ENCODE measurements at places on chromosomes 4 and X.

DNA sequence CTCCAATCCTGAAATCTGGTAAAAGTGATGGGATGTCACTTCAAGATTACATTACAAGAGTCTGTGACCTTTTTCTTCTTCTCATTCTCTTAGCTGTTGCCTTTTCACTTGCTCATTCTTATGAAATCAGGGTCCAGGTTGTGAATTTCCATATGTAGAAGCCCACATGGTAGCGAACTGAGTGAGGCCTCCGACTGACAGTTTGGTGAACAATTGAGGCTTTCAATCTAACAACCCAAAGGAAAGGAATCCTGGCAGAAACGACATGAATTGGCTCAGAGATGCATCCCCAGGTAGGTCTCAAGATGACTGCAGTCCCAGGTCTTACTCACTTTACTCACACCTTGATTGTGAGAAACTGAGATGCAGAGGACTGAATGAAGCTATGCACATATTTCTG, 203.4 kb upstream of the FAT4 start:
- DNase-seq, result no peak

DNA sequence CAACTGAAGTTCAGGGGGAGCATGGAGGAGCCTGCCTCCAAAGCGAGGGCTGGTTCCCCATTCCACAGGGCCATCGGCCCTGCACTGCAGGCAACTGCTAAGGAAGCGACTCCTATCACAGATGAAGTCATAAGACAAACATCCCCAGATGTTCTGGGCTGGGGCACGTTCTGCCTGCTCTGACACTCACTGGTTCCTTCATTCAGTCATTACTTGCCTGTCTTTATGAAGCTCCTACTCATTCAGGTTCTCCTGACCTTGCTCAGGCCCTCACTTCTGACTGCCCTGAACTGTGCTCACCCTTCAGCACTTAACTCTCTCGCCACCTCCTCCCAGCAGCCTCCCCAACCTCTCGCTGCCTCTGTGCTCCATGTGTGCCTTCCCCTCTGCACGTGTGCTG, 2.5 kb upstream of the SLC2A9 start:
- no peak for DNase-seq

- DNase-seq, result no peak
These were observed at the start of gene RNF175 for GRCh38 chr4:153759407-153760316. Gene RNF175 (minus strand): TSS chr4:153760024. CDS start chr4:153759862, 162 bp downstream.

DNA sequence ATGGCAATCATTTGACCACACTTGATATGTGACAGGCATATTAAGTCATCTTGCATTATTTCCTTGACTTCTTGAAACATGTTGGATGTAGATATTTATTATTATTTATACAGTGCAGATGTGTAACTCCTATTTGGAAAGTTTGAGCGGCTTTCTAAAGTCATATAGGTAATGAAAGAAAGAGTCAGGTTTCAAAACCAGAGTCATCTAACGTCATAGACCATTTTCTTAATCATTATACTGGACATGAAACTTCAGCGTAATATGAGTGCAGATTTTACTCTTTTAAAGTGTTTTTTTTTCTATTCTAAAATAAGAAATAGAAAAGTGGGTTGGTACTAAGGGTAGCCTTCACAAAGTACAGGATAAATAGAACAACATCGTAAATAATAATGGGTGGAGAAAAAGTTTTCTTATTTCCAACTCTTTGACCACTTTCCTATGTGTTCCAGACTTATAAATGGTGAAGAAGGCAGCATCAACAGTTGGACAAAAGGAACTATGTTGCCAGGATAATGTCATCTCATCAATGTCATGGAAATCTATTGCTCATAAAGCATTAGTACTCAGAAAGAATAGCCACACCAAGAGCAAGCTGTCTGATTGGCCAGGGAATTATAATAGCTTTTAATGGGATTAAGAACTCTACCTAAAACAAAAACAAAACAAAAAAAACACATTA, 108.0 kb upstream of the PCDH18 start:
- DNase-seq, result no peak

DNA sequence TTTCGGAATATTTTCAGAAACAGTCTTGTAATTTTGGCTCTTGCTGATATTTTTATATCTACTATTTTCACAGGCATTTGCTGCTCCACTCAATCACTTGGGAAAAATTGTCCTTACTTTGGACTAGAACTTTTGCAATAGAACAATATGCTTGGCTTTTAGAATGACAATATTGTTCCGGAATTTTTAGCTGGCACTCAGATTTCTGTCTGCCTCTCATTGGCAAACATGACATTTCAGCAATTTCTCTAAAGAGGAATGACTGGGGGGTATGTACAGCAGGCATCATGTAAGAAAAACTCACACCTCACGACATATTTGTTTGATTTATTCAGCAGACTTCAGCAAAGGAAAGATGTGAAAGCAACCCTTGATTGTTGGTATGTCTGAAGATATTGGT, 243.6 kb upstream of the GPRIN3 start:
- DNase-seq, result no peak

- no peak for DNase-seq
These were observed 481.8 kb downstream of the GRXCR1 start for GRCh38 chr4:43374216-43374751.

- DNase-seq, result no peak
These were observed 122.5 kb upstream of the TRIM2 start for GRCh38 chr4:153081693-153082092.

DNA sequence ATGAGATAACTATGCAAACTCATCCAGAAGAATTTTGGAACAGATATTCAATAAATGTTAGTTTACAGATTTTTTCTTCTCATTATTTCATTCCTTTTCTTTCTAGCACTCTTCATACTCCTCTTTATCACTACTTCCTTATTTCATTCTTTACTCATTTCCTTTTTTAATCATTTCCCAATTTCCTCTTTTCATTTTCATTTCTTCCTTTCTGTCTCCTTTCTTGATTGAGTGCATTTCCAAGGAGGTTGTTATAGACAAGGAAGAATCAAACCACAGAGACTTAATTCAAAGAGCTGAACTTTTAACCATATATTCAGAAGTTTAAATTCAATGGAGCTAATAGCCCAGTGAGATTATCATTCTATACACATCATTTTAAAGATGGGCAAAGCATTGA, 600.7 kb downstream of the ARAP2 start:
- DNase-seq, result no peak

- DNase-seq, result no peak
These were observed 5.3 kb upstream of the FGA start for GRCh38 chr4:154595807-154596206.

GRCh38 chr4:128653527-128654444, 155.7 kb upstream of the JADE1 start:
- DNase-seq, result no peak

DNA sequence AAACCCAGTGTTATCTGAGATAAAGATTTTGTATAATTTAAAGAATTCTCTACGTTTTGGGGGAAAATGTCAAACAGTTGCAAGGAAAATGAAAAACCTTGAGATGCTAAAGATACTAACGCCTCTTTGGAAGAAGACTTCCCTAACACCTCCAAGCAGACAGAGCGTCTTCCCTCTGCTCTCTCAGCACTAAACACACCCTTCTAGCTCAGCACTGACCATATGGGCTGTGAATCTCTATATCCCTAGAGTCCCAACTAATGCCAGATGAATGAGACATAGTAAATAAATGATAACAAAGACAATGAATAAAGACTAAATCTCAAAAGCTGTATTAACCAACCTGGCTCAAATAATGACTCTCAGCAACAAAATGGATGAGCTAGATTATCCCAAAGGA, 13.3 kb downstream of the FUNDC1 start:
- no peak for DNase-seq

Measured in activated naive CD8-positive, alpha-beta T cell treated with anti-CD3 and anti-CD28 coated beads, Interleukin-2, amount 50 U/mL, for 16 hours (primary cell).